ENCODE measurements at places on chromosomes 16 and 17.

- DNase-seq: no peak
Measured at GRCh38 chr17:42767512-42767911, 5.7 kb upstream of the VPS25 start.

DNA sequence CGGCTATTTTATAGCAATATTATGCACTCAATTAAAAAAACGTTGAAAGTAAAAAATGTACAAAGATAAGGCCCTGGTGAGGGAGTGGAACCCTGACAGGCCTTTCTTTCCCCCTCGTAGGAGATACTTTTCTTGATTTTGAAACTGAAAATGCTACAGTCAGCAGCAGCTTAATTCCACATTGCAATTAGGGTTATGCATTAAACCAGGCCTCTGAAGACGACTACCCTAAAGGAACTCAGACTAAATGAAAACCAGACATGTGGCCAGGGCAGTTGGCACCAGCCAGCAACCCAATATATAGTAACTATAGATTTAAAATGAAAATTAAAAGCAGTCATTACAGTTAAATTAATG is 463.2 kb upstream of the MAF start:
- no peak for DNase-seq

GRCh38 chr17:64255764-64256163 is 7.3 kb downstream of the TEX2 start:
- no peak for DNase-seq

DNA sequence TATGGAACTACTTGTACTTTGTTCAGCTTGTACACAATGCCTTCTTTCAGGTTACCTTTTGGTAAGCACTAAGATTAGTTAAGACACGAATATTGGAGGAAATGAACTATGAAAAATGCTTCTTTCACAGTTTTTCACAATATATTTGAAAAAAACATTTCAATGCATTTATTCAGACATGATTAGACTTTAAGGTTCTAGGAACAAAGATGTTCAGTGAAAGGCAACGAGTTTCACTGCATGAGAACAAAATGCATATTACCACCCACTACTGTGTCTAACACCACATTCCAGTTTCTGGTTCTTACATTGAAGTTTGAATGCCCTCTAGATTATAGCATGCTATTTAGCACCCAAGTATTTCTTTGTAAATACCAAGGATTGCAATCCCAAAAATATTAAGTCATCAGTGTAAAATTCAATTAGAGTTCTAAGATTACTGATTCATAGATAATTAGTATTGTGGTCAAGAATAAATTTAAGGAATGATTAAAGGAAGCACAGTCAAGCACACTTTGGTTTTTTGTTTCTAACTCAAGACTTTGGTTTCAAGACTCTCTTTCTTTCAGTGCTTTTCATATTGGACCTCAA is 261.7 kb downstream of the CEP112 start:
- DNase-seq: no peak

GRCh38 chr16:87602821-87603683 is 744 bp downstream of the JPH3 start:
- DNase-seq: no peak
